ENCODE measurements at places on chromosomes 4 and X.

- no peak for DNase-seq
Observed at GRCh38 chr4:85726555-85726954, 251.6 kb downstream of the ARHGAP24 start.

GRCh38 chr4:106607558-106607957 is 239.0 kb upstream of the GIMD1 start:
- no peak for DNase-seq

- peak; percentile 69 for DNase-seq
Observed at GRCh38 chrX:40104630-40104984, 6.8 kb upstream of the BCOR start.

DNA sequence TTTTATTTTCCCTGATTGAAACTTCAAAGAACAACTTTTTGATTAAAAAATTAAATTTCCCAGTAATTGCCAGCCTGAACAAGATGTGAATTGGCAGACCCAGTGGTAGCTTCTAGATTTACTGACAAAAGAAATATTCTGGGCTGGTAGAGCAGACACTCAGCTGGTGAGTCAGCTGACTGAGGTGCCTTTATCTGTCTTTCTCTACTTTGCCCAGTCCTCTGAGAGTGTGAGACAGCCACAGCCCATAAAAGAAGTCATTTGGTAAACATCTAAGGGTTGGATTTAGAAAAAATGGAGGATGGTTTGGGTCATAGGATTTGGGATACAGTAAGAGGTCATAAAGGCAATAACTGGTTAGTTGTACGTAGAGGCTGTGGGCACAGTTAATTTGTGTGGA is 54.5 kb downstream of the CCSER1 start:
- no peak for DNase-seq

GRCh38 chrX:31420302-31420701 is 348.5 kb upstream of the FTHL17 start:
- DNase-seq: no peak

- DNase-seq: peak; percentile 84
Observed at GRCh38 chrX:131812847-131813825, 210.0 kb upstream of the STK26 start.

GRCh38 chrX:34893741-34894140 is 48.9 kb upstream of the FAM47B start:
- no peak for DNase-seq

- peak; percentile 97 for DNase-seq
Observed at GRCh38 chr4:98260579-98261404, at the start of gene RAP1GDS1. Gene RAP1GDS1, plus strand, starts transcription at chr4:98261384. Its CDS starts 182 bp downstream, at chr4:98261566.

GRCh38 chr4:83112678-83113428 is 1.7 kb downstream of the PLAC8 start:
- no peak for DNase-seq

- peak; percentile 71 for DNase-seq
Observed at GRCh38 chrX:1212532-1212931, at the start of gene CRLF2. Gene CRLF2, minus strand, starts transcription at chrX:1212649. Its CDS starts 15 bp downstream, at chrX:1212634.

GRCh38 chr4:109671350-109671749 is 31.9 kb downstream of the CASP6 start:
- no peak for DNase-seq

- DNase-seq: peak; percentile 68
Observed at GRCh38 chr4:184417802-184418511, 56.4 kb downstream of the IRF2 start.

GRCh38 chrX:101774340-101774739 is 114.7 kb upstream of the ARMCX2 start:
- no peak for DNase-seq

DNA sequence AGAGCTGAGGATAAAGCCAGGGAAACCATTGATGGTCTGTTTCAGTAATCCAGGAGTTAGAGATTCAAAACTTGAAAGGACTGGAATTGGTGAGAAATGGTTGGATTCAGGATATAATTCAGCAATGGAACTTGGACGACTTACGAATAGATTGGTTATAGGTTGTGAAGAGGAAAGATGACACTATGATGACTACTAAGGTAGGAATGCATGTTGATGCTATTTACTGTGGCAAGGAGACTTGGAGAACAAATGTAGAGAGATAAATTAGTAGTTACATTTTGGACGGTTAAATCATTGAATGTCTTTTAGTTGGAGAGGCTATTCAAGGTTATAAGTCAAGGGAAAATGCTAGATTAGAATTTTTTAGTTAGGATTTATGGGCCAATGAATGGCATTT is 365.4 kb upstream of the TECRL start:
- no peak for DNase-seq

DNA sequence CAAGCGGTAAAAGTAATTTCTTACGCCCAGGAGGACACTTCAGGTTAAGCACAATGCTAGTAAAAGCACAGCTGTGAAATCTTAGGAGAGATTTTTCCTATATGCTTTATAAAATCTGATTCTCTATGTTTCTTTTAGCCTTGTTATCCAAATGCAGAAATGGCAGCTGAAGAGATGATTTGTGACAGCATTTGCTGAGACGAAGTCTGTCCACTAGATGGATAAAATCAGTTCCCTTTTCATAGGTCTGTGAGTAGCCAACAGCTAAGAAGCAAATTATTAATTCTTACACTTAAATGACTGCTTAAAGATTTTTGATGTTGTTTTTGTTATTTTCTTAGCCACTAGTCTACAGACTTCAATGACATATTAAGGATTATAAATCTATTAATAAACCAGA is 5.3 kb downstream of the GPM6A start:
- DNase-seq: no peak

GRCh38 chr4:118397623-118397979 is 44.8 kb upstream of the PRSS12 start:
- DNase-seq: no peak

- DNase-seq: no peak
Observed at GRCh38 chr4:79472693-79473438, 64.8 kb upstream of the GK2 start.

DNA sequence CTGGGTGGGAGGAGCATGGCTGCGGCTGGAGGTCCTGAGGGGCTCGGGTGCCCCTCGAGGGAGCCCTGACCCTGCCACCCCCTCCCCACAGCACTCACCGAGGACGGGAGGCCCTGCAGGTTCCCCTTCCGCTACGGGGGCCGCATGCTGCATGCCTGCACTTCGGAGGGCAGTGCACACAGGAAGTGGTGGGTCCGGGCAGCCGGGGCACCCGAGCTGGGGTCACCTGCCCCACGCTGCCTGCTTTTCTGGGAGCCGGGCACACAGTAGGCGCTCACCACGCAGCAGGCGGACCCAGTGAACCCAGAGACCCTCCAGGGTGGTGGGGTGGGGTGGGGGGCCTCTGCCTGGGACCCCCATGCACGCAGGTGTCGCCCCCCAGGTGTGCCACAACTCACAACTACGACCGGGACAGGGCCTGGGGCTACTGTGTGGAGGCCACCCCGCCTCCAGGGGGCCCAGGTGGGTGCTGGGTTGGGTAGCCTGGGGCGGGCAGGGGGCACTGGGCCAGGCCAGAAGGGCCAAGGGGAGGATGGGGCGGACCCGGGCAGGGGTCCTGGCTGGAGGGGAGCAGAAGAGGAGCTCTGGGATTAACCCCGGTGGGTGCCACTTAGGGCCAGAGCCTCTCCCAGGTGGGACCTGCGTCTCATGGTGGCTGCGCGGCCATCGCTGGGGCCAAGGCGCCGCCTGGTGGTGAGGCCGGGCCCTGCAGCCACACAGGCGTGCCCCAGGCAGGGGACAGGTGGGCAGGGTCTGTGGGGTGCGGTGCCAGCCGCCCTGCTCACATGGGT is 1.4 kb downstream of the HGFAC start:
- peak; percentile 87 for DNase-seq

DNA sequence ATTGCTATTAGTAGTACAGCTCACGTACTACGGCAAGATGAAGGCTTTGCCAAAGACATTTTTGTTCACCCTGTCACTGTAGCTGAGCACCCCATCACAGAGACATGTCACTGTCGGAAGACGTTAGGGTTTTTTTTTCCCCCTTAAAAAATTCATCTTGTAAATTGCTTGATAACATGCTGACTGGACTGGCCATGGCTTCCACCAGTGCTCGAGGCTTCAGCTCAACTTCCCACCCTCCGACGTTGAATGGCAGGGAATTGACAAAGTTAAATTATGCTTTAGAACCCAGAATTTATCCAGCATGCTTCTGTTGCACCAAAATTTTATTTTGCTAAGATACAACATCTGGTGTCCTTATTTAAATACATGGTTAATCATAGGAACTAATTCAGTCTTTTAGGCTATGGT is 707 bp upstream of the OTUD4 start:
- no peak for DNase-seq

DNA sequence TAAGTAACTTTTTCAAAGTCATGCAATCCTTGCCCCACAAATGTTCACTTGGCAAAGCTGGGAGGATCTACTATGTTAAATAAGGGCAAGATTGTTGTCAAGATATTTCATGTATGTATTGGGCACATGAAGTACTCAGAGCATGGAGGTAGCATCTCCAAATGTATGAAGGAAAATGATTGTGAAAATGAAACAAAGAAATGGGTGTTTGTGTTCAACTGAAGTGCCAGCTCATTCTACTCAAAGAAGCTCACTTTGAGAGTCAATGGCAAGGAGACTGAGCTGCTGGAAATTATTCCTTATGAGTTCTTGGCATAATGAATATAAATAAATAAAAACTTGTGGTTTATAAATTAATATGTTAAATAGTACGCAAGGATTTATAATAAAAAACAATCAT is 124.5 kb upstream of the ARSJ start:
- no peak for DNase-seq

GRCh38 chr4:60723796-60724195 is 476.3 kb upstream of the ADGRL3 start:
- DNase-seq: no peak

DNA sequence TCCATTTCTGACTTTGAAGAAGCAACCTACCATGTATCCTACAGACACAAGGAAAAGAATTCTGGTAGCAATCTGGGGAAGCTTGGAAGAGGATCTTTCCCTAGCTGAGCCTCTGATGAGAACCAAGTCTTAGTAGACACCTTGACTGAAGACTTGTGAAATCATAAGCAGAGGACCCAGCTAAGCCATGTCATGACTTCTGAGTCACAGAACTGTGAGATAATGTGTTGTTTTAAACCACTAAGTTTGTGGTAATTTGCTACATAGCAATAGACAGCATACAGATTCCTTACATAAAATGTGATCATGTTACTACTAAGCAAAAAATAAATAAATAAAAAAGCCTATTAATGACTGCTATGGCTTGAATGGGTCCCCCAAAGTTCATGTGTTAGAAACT is 71.3 kb upstream of the ANKRD50 start:
- DNase-seq: no peak

DNA sequence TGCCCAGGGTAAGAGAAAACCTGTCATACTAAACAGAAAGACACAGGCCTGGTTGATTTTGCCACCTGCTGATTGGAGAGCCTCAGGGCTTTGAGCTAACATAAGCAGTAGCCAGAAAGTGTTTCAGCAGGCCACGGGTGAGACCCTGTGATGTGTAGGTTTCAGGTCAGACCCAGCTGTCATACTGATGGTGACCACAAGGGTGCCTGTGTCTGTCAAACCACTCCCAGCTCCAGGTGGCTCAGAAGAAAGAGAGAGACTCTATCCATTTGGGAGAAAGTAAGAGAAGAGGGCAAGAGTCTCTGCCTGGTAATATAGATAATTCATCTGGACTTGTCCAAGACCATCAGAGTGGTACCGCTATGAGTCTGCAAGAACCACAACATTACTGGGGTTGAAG is 72.8 kb upstream of the NLRP2B start:
- no peak for DNase-seq

GRCh38 chr4:44722001-44722400 is 4.4 kb downstream of the GNPDA2 start:
- no peak for DNase-seq

GRCh38 chrX:22141047-22141730 is 109.1 kb downstream of the PHEX start:
- DNase-seq: no peak

DNA sequence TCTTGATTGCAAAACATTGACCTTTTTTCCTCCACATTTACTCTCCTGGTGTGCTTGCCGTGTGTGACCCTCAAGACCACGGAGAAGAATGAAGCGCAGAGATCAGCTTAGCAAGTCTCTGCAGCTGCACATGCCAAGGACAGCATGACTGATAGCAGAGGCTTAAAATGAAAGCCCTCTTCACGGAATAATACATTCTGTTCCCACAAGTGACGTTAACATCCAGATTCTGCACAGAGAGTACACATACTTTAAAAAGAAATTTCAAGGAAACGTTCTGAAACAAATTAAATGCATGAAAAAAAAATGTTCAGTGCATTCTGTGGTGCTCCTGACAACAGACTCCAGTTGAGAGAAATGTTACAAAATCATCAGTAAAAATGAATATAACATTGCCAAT is 60.9 kb downstream of the SLC7A11 start:
- no peak for DNase-seq

- no peak for DNase-seq
Observed at GRCh38 chrX:150954951-150955350, 28.2 kb upstream of the HMGB3 start.

- no peak for DNase-seq
Observed at GRCh38 chr4:126583509-126583908, 1049.2 kb upstream of the INTU start.

- no peak for DNase-seq
Observed at GRCh38 chr4:78174891-78175290, 117.8 kb downstream of the FRAS1 start.

DNA sequence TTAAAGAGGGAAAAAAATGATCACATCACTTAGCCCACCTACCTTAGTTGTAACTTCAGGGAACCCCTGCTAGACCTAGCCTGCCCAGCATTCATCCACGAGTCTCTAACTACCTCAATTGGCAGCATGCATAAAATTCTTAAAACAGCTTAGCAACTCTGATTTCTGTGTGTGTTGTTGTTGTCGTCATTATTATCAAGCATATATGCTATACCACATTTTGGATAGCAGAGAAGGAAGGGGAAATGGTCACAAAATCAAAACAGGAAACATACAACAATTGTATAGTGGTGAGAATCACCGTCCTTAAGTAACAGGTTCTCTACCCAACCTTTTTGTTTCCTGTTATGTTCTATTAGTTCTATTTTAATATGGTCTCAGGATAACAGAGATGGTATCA is 2.7 kb upstream of the ACOT9 start:
- no peak for DNase-seq

- no peak for DNase-seq
Observed at GRCh38 chr4:66840178-66840577, 705.1 kb downstream of the CENPC start.

All from activated effector memory CD4-positive, alpha-beta T cell treated with anti-CD3 and anti-CD28 coated beads, Interleukin-2, amount 50 U/mL, for 16 hours (primary cell).